NCI-H510A (cell line): ENCODE measurements at places on chromosomes 12 and 14.

DNA sequence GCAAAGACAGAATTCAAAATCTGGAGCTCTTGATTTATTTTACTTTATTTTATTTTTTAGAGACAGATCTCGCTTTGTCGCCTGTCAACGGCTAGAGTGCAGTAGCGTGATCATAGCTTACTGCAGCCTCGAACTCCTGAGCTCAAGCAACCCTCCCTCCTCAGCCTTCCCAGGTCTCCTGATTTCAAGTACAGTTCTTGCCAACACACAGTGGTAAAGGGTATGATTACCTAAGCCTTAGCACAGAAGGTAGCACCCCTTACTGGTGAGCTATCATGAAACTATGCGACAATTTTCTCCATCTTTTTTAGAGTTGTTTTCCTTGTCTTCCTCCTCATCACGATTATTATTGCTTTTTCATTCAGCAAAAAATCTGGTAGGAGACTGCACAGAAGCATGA, 94.3 kb upstream of the ETV6 start:
- no peak for DNase-seq

GRCh38 chr12:11658791-11659190, 9.3 kb downstream of the ETV6 start:
- DNase-seq: no peak

DNA sequence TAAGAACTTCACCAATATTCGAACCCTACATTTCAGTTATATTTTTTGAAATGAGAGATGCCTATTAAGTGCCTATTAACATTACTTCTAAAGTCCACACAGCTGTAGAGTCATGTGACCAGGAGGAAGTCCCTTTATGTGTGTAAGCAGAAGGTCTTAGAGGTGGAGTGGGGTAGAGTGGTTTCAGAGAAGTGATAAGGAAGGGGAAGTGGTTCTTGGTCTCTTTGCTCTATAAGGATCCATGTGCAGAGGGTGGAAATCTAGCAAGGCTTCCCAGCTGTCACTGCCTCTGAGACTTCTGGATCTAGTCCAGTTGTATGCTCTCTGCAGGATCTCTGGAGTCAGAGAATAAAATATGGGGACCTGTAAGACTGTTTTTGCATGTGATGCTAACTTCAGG, 673.9 kb downstream of the FLRT2 start:
- DNase-seq: no peak

GRCh38 chr14:68105816-68106215, 286.2 kb downstream of the RAD51B start:
- DNase-seq: no peak

DNA sequence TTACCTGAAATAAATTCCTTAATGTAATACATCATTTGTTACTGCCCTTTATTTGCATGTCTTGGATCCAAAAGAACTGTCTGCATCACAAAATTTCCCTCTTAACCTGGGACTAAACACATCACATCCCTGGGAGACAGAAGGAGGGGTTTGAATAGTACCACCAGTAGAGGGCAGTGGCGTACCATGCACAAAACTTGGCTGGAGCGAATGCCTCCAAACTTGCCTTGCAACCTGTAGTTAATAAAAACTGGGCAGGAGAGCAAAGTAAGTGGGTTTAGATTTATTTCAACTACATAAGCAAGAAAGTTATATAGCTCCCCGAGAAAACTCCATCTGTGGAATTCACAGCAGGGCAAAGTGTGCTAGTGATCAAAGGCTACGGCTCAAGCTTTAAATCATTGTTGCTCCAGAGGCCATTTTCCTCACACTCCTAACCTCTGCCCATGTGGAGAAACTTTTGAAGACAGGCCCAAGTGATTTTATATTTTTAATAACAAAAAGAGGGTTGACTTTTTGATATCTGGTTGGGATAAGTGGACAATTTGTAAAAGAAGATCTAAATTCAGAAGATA, 1176.7 kb upstream of the SEL1L start:
- peak; percentile 4 for DNase-seq

- DNase-seq: no peak
Measured at GRCh38 chr14:59354666-59355065, 110.5 kb downstream of the GPR135 start.

- DNase-seq: no peak
Measured at GRCh38 chr12:132907216-132907615, 19.8 kb upstream of the CHFR start.

GRCh38 chr12:123160801-123161487, 10.1 kb upstream of the PITPNM2 start:
- DNase-seq: no peak

DNA sequence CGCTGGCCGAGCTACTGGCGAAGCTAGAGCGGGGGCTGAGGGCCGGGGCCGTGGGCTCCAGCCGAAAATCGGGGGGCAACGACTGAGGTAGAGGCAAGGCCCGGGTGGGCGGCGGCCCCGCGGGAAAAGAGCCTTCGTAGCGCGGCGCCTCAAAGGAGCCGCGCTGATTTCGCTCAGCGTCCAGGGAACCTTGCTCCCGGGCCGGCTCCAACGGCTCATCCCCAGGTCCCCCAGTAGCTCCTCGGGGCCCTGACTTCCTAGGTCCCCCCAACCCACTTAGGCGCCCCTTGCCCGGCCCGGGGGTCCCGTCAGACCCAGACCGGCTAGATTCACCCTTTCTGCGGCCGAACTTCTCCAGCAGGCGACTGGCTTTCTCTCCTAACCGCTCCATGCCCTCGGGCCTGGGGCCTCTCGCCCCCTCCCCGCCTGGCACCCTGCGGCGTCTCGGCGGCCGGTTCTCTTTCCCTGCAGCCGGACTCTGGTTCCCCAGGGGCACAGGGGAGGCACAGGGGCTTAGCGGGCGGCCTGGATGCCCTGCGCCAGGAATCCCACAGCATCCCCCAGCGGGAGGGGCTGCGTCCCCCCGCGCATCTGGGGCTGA, 375 bp downstream of the AJUBA start:
- DNase-seq: no peak

- no peak for DNase-seq
Measured at GRCh38 chr14:32350020-32350419, 20.9 kb downstream of the AKAP6 start.

DNA sequence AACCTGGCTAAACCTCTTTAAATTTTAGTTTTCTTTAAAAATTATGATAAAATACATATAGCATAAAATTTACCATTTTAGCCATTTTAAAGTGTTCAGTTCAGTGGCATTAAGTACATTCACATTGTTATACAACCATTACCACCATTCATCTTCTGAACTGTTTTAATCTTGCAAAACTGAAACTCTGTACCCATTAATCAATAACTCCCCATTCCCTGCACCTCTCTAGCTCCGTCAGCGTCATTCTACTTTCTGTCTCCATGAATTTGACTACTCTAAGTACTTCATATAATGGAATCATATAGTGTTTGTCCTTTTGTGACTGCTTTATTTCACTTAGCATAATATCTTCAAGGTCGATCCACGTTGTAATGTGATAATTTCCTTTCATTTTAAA, 75.8 kb upstream of the DDHD1 start:
- no peak for DNase-seq

DNA sequence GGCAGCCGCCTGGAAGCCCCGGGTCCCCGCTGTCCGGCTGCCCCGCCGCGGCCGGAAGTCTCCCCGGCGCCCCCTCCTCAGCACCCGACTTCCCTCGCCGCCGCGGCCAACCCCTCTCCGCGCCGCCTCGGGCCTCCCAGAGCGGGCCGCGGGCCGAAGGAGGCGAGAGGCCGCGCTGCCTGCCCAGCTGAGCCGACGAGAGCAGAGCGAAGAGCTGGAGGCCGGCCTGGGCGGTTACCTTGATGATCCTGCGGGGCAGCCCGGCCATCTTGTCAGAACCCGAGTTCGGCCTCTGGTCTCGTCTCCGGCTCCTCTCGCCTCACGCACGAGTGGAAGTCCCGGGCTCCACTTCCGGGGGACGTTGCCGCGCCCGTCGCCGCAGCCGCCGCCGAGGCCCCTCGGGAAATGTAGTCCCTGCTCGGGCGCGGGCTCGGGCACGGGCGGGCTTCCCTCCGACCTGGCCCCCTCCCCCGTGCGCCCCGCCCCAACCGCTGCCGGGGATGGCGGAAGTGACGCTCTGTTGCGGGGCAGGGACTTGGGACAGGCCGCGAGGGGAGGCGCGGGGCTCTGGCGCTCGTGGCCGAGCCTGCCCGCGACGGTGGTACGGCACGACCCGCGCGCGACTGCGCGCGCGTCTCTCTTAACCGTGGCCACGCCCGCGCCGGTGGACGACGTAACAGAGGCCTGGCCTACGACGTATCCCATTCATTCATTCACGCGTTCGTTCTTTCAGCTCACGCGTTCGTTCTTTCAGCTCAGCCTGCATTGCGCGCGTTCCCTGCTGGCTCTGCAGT, at the start of gene UBE2N:
TSS of gene UBE2N (minus strand) at position 331 of the 794 bp plus-strand sequence. CDS start at position 268, 63 bp downstream.
- peak; percentile 91 for DNase-seq

- DNase-seq: no peak
Measured at GRCh38 chr14:68894123-68894522, 85.0 kb downstream of the ACTN1 start.

DNA sequence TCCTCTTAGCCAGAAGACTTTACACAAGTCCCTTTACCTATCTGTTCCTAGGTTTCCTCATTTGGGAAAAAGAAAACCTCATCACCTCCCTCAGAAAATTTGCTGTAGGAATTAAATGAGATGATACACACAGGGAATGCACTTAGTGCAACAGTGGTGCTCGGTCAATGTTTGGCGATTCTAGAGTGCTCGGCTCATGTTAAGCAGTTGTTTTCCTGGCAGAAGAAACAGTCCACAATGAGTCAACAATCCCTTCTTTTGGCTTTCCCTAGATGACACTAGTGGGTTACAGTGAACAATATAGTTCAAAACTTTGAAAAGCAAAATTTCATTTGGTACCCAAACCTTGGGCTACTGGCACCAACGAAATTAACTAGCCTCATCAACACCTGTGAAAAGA, 3.9 kb upstream of the TMEM233 start:
- no peak for DNase-seq

GRCh38 chr14:59228421-59228820, 40.0 kb downstream of the DAAM1 start:
- DNase-seq: no peak

GRCh38 chr14:64734990-64735389, 30.8 kb downstream of the PLEKHG3 start:
- DNase-seq: peak; percentile 74

- no peak for DNase-seq
Measured at GRCh38 chr12:40144023-40144422, 38.1 kb upstream of the SLC2A13 start.

DNA sequence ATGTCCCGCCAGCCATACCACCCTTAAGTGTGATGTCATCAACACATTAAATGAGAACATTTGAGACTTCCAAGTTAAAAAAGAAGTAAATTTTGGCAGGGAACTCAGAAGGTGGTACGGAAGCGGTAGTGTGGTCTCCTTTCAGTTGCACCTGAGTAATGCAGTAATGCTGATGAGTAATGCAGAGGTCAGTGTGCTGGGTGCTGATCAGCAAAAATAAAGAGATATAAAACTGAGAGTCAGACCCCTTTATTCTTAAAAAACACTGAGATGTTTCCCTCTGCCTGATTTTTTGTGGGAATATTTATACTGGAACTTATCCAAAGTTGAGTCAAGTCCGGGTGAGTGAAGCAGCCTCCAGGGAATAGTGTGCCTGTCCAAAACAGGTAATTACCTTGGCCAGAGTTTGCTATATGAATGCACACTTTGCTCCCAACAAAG, 370.6 kb upstream of the PRICKLE1 start:
- DNase-seq: no peak

GRCh38 chr12:27434673-27435565, 11.6 kb upstream of the SMCO2 start:
- DNase-seq: no peak

DNA sequence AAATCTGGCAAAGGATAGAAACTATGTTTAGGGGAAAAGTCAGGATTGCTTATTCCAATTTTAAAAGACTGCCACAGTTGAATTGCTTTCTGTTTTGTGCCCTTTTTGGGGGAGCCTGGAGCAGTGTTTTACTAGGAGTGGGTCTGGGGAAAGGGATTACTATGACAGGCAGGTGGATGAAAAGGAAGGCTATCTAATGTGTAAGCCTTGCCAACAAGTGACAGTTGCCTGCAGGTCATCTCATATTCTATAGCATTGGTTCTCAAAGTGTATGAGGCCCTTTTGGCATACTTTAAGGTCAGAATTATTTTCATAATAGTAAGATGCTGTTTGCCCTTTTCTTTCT, 4.1 kb downstream of the EID3 start:
- no peak for DNase-seq

DNA sequence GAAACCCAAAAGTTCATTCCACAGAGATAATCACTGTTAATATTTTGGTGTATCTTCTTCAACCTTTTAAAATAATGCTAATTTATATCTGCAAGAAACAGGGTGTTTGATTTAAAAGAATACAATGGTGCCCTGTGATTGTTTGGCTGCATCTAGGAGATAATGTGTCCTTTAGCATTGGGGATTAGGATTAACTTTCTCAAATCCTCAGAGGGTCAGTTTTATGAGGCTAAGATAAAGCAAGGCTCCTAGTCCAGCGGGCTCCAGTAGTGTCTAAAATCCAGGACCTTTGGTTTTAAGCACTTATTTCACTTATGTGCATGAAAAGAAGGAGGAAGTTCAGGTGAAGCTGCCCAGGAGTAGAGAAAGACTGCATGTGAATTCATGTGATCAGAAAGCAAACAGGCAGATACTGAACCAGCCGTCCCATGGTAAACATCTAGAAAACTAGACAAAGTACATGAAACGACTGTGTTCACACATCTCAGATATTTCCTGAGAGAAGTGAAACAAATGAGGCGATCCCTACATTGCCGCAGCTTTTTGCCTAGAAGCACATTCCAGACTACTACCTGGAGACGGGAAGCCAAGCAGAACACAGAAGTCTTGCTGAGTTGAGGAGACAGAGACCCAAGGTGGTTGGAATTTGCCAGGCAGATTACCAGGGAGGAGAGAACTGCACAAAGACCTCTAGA, 129.1 kb upstream of the MAX start:
- DNase-seq: no peak

GRCh38 chr12:22414742-22415141, 80.2 kb upstream of the ST8SIA1 start:
- DNase-seq: no peak

GRCh38 chr14:32393119-32393518, 64.0 kb downstream of the AKAP6 start:
- DNase-seq: no peak

DNA sequence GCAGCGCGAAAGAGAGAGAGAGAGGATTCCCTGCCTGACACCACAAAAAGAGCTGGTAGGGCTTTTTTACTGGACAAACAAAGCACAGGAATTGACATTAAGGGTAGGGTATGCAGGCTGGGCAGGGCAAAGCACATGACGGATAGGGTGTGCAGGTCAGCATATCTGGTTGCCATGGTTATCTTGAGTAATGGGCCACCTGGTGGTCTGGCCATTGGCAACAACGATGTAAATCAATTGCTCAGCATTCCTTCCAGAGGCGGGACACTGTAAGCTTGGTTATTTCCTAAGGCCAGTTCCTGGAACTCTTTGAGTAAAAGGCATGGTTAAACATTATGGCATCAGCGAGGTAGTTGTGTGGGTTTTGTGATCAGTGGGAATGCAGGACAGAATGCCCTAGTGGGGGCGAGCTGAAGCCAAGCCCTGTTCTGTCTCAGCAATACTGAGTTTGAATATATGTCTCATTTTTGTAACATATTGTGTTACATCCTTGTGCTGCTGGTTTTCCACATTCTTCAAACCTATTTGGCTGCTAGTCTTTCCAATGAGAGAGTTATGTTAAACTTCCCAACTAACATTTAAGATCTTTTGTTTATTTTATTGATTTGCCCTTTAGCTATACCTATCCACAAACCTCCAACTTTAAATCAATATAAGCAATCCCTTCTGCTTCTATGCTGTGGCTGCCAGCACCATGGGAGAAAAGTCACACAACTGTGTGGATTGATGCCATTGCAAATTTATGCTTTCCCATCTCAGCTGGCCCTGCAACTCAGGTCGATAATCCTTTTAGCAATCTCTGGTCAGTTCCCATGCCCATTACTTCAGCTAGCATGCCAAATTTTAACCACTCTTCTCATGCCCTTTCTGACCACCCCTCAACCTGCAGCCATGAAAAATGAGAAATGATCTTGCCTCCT, 396.7 kb upstream of the PDE3A start:
- DNase-seq: no peak
